Omental fat pad (tissue), 4 donors: ENCODE measurements at places on chromosomes 6 and 20. TPM values are rescaled to one million over a fixed set of nuclear protein-coding genes. Genes with fewer than 3 reads are reported as not detected.

GRCh38 chr6:41040940-41041536 lies 1.2 kb upstream of the TSPO2 start:
- DNase-seq = no peak

- no peak for DNase-seq
Observed at GRCh38 chr6:92577077-92577719, 842.2 kb downstream of the EPHA7 start.

DNA sequence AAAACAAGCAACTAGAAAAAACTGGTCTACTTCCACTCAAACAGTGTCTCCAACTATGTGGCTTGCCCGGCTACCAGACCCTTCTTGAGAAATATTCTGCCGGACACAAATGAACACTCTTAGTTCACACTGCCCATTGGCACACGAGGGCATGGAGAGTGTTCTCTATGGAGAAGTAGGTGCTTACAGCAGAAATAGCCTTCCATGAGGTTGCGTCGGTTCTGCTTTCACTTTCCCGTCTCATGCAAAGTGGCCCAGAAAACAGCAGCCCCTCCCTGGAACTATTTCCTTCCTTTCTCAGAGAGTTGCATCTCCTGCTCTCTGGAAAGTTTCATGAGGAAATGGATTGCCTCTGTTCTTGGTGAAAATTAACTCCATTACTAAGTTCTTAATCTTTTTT lies 9.5 kb upstream of the HLA-DOA start:
- no peak for DNase-seq

DNA sequence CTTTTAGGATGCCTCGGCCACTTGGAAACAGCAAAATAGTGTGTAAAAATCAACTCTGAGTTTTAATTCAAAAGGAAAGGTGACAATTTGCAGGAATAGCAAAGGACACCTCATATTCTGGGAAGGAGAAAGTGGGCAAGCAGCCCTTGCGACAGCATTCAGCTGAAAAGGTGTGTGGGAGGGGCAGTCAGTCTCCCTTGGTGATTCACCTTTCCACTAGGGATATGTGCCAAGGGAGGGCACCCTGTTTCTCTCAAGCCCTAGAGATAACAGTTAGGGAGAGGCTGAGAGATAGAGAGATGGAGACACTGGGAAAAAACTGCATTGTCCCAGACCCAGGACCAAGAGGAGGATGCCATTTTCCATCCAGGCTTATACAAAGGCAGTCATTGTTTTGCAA lies 228.1 kb downstream of the EPM2A start:
- DNase-seq = no peak

DNA sequence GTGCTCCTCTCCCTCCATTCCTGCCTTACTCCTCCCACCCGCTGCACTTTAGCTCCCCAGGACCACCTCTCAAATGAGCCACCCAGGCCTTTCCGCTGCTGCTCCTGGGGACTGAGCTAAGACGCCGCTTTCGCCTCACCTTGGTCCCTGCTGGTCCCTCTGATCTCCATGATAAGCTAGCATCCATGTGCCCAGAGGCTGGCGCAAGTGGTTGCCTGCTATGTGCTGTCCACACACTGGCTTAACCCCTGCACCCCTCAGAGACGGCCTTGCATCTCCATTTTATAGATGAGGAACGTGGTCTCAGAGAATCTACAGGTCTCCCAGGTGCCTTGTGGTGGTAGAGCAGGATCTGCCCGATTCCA lies 160.1 kb upstream of the PMEPA1 start:
- DNase-seq = no peak

Gene WFDC12
- not detected for total RNA-seq

Gene ZNF322
- 20.8 TPM for total RNA-seq
